Neural crest cell (in vitro differentiated cells): ENCODE measurements at places on chromosomes 16 and 17. TPM values are rescaled to one million over a fixed set of nuclear protein-coding genes. Genes with fewer than 3 reads are reported as not detected.

The KRT16 gene
- not detected in 2 replicates for total RNA-seq

The TOX3 gene
- total RNA-seq, result 37.5 and 39.2 TPM in 2 replicates

The TP53TG3B gene
- total RNA-seq, result not detected in 2 replicates

DNA sequence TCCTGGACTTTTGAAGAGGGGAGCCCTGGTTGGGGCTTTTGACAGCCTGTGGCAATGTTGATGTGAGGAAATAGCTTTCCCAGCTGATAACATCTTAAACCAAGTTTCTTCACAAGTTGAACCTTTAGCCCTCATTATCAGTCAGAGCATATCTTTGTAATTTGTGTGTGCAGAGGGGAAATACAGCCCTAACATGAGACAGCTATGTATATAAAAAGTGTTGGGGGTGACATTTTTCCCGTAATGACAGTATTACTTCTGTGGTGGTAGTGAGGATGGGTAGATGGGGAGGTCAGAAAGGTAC is 221.1 kb downstream of the FTO start:
- H3K27ac ChIP-seq, result no peak overlapping the region
- peaks cover 6% of the 10 kb centered on the region for H3K27me3 ChIP-seq
- peaks cover 48% of the 10 kb centered on the region for H3K4me1 ChIP-seq
- DNase-seq, result no peak

DNA sequence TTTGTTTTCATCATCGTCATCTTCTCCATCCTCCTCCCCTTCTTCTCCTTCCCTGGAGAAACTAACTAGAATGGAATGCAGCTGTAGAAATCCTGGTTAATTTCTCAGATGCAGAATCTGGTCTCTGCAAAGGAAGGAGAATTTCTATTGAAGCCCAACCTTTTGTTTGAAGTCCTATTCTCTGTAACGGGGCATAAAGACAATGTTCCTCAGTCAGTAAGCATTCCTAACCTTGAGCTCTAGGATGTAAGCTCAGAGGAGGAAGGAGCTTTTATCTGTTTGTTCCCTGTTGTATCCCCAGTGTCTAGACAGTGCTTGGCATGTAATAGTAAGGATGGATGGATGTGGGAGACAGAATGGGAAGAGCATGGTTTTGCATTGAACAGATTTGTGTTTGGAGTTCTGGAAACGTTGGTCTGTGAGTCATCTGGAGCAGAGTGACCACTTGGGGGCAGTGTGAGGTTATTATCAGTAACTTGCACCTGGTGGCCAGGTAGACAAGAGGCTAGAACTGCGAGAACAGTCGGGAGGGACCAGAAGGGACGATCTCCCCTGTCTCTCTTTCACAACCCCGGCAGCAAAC is 363.7 kb downstream of the SNX29 start:
- peaks cover 15% of the 10 kb centered on the region for H3K4me1 ChIP-seq
- no peak overlapping the region for H3K27ac ChIP-seq
- H3K36me3 ChIP-seq, result no peaks in the 10 kb centered on the region

DNA sequence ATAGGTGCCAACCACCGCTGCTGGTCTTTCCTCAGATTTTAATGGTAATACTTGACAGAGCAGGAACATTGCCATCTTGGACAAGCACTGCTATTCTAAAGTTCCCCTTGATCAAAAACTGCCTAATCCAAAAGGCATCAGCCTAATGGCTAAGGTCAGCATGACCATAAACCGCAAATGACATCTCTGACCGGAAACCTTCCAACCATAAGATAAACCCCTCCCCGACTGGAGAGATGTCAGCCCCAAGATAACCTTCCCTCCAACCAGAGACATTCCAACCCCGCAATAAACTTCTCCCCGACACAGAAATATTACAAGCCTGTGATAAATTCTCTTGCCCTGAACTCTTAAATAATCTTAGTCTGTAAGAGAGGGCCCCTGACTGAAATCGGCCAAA is 7.4 kb upstream of the DHX40 start:
- H3K27ac ChIP-seq, result no peak overlapping the region
- H3K36me3 ChIP-seq, result no peaks in the 10 kb centered on the region
- H3K4me3 ChIP-seq, result no peak overlapping the region
- peaks cover 26% of the 10 kb centered on the region for H3K27me3 ChIP-seq
- no peaks in the 10 kb centered on the region for H3K4me1 ChIP-seq

DNA sequence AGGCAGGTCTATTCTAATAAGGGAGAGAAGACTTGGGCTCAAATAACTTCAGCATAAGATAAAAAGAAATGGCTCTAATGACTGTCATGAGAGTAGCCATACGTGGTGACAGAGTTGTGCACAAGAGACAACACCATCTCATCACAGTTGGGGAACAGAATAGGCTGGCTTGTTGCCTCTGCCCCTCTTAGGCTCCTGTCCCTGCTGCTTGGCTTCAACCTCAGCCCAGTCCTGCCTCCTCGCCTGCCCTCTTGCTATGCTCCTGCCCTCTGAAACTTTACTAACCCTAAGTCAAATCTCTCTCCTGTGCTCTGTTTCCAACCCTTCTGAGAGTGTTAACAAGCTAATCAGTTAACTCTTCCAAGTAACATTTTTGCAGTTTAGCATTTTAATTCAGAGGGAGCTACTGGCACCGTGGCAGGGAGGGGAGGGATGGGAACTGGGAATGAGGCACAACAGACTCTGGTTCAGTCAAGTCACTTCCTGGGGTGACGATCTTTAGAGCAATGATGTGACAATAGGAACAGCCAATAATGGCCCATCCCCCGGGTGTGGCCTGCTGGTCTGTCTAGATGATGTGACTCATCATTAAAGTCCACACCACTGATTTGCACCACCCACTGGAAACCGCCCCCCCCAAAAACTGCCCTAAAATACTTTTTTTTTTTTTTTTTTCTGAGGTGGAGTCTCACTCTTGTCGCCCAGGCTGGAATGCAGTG is 35.5 kb downstream of the DNAH17 start:
- H3K27ac ChIP-seq, result no peak overlapping the region
- H3K27me3 ChIP-seq, result no peaks in the 10 kb centered on the region
- no peak for DNase-seq
- H3K4me1 ChIP-seq, result peaks cover 8% of the 10 kb centered on the region
- no peak overlapping the region for H3K4me3 ChIP-seq

DNA sequence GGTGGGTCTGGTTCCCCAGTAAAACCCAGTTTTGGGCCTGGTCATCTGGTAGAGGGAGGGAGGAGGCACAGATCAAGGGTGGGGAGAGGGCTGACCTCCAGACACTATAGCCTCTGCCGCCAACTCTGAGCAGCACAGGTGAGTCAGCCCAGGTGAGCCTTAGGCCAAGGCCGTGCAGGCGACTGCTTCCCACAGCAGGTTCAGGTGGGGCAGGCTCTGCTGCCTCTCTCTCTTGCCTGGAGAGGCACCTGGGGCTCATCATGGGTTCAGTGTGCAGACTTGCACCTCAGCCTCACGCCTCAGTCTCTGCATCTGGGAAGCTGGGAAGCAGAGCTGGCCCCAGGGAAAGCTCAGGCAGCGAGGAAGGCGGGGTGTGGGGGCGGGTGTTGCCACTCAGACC is 37.8 kb upstream of the IL34 start:
- no peak for DNase-seq
- H3K4me1 ChIP-seq, result peaks cover 8% of the 10 kb centered on the region
- no peaks in the 10 kb centered on the region for H3K36me3 ChIP-seq
- H3K27ac ChIP-seq, result no peak overlapping the region
- H3K4me3 ChIP-seq, result no peak overlapping the region

- peaks cover 39% of the 10 kb centered on the region for H3K4me1 ChIP-seq
- H3K4me3 ChIP-seq, result peak overlapping the region; percentile 96
- no peak for DNase-seq
- H3K27ac ChIP-seq, result no peak overlapping the region
These were observed 3.9 kb downstream of the ACTG1 start for GRCh38 chr17:81508639-81509206.
